ENCODE measurements at places on chromosomes 7 and 10.

DNA sequence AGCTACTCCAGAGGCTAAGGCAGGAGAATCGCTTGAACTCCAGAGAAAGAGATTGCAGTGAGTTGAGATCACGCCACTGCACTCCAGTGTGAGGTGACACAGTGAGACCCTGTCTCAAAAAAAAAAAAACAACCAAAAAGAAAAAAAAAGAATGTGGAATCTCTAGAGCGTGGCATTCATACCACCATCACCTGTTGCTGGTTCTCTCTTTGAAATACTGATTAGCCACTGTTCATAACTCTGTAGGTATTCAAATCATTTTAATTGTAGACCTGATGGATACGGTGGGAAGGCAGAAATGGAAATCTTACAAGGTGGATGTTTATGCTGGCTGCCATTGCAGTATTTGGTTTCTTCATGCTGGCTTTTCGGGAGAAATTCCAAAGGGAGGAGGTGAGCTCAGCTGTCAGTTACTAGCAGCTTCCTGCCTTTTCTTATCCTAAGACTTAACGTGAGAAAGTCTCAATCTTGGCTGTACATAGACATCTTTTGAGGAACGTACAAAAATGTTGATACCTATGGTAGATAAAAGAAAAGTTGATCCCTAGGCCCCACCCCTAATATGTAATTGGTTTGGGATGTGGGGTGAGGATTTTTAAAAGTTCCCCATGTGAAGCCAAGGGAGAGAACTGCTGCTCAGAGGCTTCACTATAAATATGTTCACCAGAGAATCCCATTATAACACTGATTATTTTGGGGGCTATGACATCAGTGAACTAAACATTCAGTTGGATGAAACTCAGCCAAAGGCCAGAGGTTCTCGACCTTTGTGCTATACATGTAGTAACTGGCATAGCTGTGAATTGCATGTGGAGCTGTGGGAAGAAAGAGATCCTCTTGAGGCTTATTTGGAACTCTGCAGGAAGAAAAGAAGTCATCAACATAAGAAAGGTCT lies 26.9 kb upstream of the MKLN1 start:
- no peak for DNase-seq

- no peak for DNase-seq
Measured at GRCh38 chr10:5123886-5124285, 29.7 kb downstream of the AKR1C3 start.

DNA sequence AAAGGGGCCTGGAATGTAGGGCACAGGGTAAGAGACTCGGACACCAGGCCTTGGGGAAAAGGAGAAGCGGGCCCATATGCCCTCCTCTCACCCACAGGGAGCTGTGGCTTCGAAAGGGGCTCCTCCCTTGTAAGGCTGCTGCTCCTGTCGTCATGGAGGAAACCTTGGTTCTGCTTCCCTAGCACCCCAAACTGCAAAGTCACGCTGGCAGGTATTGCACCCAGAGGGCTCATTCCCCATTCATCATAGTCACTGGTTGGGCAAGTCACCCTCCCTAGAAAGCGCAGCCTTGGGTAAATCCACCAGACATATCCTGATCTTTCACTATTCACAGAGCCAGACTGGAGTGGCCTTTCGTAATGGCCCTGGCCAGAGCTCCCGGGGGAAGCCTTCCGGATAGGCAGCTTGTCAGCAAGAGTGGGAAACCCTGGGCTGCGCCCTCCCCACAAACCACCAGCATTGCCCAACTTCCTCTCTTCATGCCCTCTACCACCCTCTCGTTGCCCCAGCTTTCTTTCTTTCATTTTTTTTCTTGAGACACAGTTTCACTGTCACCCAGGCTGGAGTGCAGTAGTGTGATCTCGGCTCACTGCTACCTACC lies 121.0 kb downstream of the HIP1 start:
- peak; percentile 72 for DNase-seq

- no peak for DNase-seq
Measured at GRCh38 chr10:28254290-28254985, 48.4 kb downstream of the MPP7 start.

DNA sequence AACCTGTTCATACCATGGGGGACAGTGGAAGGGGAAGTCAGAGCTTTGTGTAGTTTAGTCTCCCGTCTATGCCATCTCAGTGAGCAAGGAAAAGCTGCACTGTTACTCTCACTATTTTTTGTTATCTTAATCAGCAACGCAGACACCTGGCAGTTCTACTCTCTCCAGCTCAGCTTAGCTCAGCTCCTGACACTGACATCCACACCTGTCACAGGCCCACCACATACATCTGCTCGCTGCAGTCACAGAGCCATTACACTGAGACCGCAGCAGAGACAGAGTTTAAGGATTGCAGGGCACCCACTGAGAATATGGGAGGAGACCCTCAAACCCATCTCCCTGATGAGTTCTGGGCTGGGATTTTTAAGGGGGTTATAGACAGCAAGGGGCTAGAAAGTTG lies 257.3 kb upstream of the AKR1E2 start:
- no peak for DNase-seq

- no peak for DNase-seq
Measured at GRCh38 chr10:76248649-76249200, 817.3 kb downstream of the LRMDA start.

- no peak for DNase-seq
Measured at GRCh38 chr7:90857603-90858002, 261.5 kb downstream of the CDK14 start.

- DNase-seq, result no peak
Measured at GRCh38 chr7:28170701-28171100, 9.9 kb downstream of the JAZF1 start.

GRCh38 chr10:52318822-52319464 lies 4.9 kb downstream of the DKK1 start:
- DNase-seq, result no peak

- DNase-seq, result peak; percentile 15
Measured at GRCh38 chr10:6091630-6092029, 2.8 kb downstream of the RBM17 start.

- DNase-seq, result no peak
Measured at GRCh38 chr10:15325243-15325943, 45.7 kb downstream of the FAM171A1 start.

- DNase-seq, result no peak
Measured at GRCh38 chr10:85151506-85151905, 823.1 kb downstream of the CCSER2 start.

GRCh38 chr10:11218395-11218794 lies 200.7 kb downstream of the CELF2 start:
- no peak for DNase-seq

DNA sequence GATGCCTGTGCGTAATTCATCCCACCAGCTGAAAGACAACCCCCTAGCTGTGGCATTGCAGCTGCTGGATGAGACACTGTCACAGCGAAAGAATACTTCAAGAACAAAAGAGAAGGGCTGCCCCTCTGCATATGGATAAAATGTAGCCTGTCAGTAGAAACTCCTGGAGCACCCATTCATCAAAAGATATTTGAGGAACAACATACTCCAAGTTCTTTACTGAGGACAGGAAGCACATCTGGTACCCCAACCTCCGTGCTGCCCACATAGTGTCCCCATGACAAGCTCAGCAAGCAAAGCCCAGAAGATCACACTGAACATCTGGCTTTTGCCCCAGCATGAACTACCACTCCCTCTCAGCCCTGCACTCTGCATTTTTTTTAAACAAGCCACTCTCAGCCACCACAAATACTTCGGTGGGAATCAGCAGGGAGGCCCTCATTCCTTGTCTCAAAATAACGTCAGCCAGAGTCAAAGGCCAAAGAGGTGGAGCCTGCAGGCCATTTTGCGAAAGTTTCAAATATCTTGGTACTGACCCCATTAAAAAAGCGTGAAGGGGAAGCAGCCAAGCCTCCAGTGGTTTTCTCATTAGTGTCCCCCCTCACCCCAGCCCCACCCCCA lies 1.7 kb downstream of the CREB3L2 start:
- no peak for DNase-seq

- DNase-seq, result no peak
Measured at GRCh38 chr10:129784291-129784690, 179.8 kb downstream of the EBF3 start.

- no peak for DNase-seq
Measured at GRCh38 chr10:111108441-111108840, 31.6 kb downstream of the ADRA2A start.

- no peak for DNase-seq
Measured at GRCh38 chr7:140672382-140673062, at the start of gene ADCK2. Gene ADCK2 (plus strand): TSS chr7:140672945. CDS start chr7:140673331, 386 bp downstream.

GRCh38 chr7:148546857-148547256 lies 43.7 kb upstream of the C7orf33 start:
- DNase-seq, result no peak

- DNase-seq, result no peak
Measured at GRCh38 chr10:110474826-110475225, 22.9 kb upstream of the DUSP5 start.

- no peak for DNase-seq
Measured at GRCh38 chr7:71237945-71238344, 106.0 kb downstream of the GALNT17 start.

GRCh38 chr7:11833431-11833830 lies 1.4 kb upstream of the THSD7A start:
- no peak for DNase-seq

GRCh38 chr10:43913676-43914235 lies 265.1 kb upstream of the ZNF32 start:
- DNase-seq, result no peak

DNA sequence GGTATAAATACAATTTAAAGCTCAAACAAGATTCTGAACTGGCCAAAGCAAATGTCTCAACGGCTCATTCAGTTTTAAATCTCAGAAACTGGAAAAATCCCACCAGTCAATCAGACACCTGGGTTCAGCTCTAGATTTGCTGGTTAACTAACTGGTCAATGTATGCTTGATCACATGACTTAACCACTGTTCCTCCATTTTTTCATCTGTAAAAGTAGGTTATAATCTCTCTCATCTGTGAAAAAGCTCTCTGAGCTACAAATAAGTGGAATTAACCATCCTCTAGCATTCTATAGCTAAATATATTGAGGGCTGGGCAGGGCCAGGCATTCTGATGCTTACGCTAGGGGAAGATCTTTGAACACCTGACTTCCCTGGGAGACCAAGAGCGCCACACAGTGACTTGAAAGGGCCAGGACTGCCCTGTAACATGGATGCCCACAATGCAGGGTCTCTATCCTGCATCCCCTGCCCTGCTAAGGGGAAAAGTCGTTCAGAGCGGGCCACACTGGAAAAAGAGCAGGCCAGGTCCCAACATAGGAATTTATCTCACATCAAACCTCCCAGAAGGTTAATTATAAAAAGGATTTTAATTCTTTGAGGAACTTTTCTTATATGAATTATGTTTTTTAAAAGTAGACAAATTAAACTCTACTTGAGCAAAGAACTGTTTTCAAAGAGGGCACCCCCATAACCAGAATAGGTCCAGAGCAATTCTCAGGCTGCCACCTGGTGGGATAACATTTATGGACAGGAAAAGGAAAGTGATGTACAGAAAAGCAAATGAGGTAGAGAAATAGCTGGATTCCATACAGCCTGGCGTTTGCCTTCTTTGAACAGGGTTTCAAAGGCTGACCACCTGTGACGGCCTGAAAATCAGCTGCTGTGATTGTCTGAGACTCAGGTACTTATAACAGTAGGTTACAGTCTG lies 1.8 kb downstream of the RP9 start:
- no peak for DNase-seq

DNA sequence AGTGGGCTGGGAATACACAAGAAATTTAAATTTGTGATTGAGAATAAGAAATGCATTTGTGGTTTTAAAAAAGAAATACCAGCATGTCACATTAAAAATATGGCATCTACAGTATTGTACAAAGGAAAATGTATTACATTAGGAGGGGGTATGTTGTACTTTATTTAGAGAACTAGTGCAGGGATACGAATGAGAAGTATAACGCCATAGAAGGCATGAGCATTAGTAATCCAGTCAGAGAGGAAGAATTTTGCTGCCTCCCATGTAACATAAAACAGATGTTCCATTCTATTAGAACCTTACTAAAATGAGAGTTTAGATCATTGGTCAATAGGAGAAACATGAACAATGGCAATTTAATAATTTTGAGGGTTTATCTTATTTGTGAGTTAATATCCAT lies 182.2 kb downstream of the ADK start:
- DNase-seq, result no peak

GRCh38 chr10:2984682-2985081 lies 82.7 kb upstream of the PFKP start:
- no peak for DNase-seq

DNA sequence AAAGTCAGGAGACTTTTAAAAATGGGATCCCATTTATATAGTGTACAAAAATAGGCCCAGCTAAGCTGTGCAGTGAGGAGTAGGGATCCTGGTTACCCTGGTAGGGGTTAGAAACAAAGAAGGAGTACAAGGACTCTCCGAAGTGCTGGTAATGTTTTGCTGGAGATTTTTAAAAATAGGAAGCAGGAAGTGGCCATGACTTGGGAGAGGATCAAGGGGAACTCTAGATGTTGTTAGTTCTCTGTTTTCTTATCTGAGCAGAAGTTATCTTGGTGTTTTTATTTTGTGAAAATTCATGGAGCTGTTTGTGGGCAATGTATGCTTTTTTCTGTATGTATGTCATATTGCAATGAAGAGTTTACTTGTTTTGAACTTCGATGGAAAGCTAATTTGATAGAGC lies 373.9 kb downstream of the SFMBT2 start:
- DNase-seq, result no peak

DNA sequence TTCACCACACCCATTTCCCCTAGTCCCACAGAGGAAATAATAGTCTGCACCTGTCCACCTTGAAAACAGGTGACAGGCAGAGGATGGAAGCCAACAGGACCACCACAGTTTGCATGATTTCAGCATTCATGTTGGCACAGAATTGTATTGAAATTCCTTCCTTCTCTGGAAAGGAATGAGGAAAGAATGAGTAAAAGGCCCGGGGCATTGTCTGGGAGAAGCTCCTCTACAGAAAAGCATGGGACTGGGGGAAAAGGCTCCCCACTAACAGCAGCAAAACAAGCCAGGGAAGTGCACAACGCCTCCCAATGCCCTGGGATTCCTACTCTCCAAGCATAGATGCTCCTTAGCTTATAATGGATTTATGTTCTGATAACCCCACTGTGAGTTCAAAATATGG lies 28.5 kb upstream of the TOMM7 start:
- DNase-seq, result no peak

DNA sequence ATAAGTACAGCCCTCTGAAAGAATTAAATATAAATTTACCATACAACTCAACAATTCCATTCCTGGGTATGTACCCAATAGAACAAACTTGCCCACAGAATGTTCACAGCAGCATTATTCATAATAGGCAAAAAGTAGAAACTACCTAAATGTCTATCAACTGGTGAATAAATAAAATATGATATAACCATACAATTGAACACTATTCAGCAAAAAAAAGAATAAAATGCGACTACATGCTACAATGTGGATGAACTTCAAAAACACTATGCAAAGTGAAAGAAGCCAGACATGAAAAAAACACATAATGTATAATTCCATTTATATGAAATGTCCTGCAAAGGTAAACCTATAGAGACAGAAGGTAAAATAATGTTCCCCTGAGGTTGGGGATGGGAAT lies 2.0 kb upstream of the CPN1 start:
- no peak for DNase-seq

Measured in CD8-positive, alpha-beta memory T cell (primary cell).